Stimulated activated CD8-positive, alpha-beta memory T cell treated with anti-CD3 and anti-CD28 coated beads, Interleukin-2, amount 100 ng/mL, for 48 hours (primary cell): ENCODE measurements at places on chromosomes 12 and 14.

- DNase-seq = no peak
Measured at GRCh38 chr14:36518031-36518585, 1.9 kb downstream of the NKX2-1 start.

GRCh38 chr12:60172266-60173211 is 576.7 kb downstream of the SLC16A7 start:
- DNase-seq = no peak

DNA sequence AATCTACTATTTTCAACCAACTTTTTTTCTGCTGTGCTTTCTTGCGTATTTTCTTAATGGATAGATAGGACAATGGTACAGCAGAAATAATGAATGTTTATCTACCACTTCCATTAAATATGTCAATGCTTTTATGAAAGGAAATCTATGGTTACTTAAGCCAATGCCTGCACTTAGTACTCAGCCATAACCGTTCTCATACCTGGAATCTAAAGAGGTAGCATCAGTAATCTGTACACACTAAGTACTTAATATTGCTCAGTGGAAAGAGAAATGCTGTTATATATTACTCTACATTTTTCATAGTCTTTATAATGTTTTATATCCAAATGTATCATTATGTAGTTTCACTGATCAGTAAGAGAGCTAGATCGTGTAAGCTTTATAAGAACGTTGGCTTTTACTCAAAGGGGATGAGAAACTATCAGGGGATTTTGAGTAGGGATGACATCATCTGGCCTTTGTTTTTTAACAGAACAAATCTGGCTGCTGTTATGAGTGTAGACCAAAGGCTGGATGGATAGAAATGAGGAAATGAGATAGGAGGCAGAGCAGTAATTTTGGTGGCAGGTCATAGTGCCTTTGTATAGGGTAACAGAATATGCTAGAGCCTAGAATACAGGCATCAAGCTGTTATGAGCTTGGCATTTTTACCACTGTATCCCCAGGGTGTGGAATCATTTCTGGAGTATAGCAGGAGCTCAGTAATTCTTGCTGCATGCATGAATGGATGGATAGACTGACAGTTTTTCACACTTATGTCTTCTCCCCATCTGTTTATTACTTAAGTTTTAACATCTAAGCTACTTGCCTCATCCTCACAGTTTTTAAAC is 34.0 kb downstream of the ALG10B start:
- DNase-seq = no peak

DNA sequence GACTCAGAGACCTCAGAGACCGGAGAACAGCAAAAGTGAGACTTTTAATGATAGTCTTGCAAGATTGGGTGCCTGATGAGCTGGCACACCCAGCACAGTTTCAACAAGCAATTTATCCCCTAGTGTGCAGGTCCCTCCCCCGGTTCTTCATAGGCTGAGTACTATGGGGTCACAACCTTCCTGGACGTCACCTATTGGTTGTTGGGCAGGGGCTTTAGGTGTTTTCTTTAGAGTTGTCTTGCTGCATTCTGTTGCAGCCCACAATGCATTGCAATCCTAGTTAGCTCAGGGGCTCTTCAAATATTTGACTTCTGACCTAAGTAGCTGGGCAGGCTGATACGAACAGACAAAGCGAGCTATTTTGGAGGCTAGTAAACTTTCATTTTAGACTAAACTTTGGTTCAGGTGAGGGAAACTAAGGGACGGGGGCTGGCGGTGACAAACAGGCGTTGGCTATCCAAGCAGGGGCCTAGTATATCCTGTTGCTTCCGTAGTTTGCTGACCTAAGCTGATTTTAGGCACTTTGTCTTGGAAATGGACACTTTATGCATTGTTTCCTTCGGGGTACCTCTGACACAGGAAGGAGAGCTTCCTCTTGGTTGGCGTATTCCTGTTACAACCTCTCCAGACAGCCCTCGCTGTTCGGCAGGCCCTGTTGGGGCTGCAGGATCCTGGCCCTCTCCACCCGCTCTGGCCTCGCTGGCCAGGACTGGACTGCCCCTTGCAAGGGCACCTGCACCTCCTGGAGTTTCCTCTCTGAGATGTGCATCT is 14.1 kb downstream of the SIVA1 start:
- DNase-seq = no peak

DNA sequence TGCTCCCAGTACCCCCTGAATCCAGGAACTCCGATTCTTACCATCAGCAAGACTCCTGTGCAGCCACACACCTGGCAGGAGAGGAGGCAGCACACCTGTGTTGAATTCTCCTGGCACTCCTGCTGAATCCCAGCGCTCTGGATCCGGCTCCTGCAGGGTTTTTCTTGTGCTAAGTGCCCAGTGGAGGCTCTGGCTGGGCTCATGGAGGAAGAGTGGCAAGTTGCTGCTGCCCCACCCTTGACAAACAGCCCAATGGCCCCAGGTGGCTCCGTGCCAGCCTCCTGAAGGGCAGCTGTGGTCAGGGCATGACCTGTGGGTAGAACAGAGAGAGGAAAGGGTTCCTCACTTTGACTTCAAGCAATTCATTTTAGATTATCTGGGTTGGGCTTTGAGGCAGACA is 20.0 kb downstream of the CRACR2A start:
- DNase-seq = no peak

GRCh38 chr12:3187846-3188770 is 110.9 kb downstream of the TSPAN9 start:
- DNase-seq = no peak

DNA sequence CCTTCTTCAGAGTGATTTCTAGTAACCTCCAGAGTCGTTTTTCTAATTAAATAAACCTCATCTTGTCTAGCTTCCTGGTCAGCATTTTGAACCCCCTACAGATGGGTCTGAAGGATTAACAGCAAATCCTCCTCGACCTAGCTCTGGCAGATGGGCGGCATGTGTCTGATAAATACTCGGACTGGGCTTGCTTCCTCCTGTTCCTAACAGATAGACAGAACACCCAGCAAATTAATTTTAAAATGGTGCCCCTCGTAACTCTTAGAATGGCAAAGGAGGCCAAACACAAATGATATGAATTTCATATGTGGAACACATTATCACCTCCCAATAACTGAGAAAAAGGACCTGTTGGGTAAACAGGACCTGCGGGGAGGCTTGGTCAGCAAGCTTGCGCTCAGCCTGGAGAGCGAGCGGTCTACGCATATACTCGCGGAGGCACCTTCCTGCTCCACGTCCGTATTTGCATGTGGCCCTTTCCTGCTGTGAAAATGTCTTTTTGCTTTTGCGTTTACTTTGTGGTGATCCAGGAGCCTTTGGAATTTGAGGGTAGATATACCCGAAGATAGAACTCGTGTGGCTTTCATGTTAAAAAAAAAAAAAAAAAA is 79.6 kb downstream of the OTX2 start:
- no peak for DNase-seq

GRCh38 chr14:31508135-31508534 is 20.3 kb upstream of the GPR33 start:
- DNase-seq = no peak

DNA sequence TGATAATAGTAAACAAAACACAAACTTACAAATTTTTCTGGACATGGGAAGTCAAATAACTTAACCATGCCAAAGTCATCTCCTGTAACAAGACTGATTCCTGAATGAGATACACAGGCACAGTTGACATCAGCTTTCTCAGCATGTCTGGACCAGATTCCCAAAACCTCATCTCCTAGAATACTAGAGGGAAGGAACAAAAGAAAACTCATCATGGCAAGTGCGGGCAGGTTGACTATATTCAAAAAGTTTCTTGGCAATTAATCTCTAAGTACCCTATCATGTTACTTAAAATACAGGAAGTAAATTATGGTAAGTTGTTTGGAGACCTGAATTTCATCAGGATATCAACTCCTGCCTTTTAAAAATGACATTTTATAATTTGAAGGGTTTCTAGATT is 53.9 kb downstream of the ZC3H14 start:
- no peak for DNase-seq

DNA sequence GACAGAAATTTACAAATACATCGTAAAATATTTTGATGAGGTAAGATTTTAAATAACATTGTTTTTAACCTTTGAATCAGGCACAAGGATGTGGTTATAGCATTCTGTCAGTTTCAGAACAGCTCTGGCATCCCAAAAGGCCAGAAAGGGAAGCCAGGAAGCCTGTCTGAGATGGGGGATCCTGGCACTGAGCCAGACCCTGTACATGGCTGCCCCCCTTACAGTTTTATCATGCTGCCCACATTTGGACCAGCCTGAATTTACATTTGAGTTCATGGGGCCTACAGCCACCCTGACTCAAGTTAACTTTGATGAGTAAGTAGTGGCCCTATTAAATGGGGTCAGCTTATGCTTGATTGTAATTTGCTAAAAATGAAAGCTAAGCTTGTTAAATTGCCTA is 155.6 kb downstream of the PLXNC1 start:
- no peak for DNase-seq

DNA sequence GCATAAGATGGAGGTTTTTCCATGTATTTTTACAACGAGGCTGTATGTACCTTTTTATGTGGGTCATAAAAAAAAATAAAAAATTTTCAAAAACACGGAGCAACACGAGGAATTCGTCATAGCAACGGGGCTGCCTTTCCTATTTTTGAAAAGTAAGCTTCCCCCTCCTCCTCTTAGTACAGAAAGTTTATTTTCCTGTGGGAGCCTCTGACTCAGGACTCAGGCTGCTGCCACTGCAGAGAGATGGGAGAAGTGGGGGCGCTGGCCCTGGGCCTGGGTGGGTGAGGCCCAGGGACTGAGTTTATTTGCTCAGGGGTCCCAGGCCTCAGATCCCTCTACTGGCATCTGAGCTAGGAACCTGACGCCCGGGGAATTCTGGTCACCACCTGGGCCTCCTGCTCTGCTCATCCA is 10.2 kb upstream of the CMKLR1 start:
- no peak for DNase-seq

DNA sequence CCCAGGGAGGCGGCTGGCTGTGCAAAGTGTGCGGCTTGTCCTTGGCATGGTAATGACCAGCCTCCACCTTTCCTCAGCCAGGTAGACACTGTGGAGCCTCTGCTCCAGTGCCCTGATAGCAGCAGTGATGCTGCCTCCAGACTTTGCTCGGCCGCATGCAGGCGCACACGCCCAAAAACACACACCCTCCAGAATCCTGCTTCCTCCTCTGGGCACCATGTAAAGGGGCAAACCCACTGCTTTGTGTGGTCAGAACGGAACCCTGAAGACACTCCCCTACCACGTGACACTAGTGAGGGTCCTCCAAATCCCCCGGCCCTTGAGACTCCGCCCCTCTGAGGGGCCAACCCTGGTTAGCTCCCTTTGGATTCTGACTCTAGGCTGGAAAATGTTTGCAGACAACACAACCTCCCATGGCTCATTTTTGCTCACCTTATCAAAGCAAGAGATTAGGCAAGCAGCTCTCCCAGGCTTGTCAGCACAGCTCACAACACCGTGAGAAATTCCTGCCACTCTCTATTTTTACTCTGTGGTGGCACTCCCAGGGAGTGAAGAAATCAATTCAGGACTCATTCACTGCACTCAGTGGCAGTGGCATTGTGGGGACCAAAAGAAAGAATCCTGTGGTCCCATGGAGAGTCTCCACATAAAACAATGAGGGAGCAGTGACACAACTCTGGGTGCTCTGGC is 4.5 kb downstream of the KRT77 start:
- DNase-seq = no peak

DNA sequence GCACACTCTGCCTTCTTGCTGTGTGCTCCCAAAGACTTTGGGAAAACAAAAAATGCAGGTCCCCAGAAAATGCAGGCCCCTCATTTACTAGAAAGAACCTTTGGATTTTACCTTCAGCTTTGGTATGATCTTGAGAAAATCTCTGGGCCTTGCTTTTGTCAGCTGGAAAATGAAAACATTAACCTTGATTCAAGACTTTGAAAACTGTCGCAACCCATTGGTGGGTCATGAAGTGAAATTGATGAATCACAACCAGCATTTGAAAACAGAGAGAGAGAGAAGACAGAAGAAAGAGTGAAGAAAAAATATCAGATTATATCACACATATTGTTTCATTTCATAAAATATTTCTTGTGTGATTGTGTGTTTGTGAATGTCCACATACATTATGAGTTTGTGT is 322.5 kb downstream of the ZFP36L1 start:
- DNase-seq = no peak

- DNase-seq = no peak
Measured at GRCh38 chr14:36524874-36525745, 5.1 kb upstream of the NKX2-1 start.

DNA sequence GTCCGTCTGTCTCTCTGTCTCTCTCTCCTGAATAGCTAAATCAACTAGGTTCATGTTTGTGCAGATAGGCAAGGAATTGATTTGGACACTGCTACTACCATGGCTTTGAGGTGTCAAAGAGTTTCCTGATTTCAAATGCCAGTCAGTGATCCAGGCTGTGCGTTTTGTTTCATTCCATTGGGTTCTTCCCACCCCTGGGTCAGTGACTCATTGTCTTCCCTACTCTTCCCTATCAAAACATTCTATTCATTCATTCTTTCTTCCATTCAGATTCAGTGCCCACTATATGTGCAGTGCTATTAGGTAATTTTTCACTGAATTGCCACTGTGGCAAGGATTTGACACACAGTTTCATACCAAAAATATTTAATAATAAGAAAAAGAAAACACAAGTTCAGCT is 50.4 kb downstream of the RPH3A start:
- no peak for DNase-seq

- no peak for DNase-seq
Measured at GRCh38 chr14:93004699-93005082, 81.7 kb downstream of the CHGA start.

GRCh38 chr12:107649661-107650061 is 35.9 kb upstream of the PWP1 start:
- DNase-seq = no peak

DNA sequence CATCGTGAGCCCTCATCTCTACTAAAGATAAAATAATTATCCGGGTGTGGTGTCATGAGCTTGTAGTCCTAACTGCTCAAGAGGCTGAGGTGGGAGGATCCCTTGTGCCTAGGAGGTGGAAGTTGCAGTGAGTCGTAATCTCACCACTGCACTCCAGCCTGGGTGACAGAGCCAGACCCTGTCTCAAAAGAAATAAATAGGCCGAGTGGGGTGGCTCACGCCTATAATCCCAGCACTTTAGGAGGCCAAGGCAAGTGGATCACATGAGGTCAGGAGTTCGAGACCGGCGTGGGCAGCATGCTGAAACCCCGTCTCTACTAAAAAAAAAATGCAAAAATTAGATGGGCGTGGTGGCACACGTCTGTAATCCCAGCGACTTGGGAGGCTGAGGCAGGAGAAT is 70.9 kb downstream of the RESF1 start:
- DNase-seq = no peak

- DNase-seq = no peak
Measured at GRCh38 chr12:95343461-95344230, 126.0 kb downstream of the VEZT start.

DNA sequence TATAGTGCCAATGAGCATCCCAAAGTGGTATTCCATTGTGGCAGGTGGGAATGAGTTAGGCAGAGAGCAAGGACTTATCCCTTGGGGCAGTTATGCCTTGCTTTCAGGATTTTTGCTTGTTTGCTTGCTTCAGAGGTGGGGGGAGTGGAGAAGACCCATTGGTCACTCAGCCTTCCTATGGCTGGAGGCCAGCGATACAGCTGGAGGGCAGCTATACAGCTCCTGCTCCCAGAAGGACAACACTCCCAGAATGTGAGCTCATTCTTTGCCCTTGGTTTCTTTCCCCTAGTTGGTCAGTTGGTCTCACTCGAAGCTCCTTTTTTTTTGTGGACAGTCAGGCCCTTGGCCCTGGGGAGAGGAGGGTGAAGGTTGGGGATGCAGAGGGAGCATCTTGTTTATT is 14.5 kb downstream of the KRT83 start:
- no peak for DNase-seq

- DNase-seq = no peak
Measured at GRCh38 chr12:124007826-124008570, 35.0 kb downstream of the ZNF664 start.

- DNase-seq = no peak
Measured at GRCh38 chr12:67877727-67878126, 111.5 kb upstream of the IFNG-AS1 start.
